ENCODE measurements at places on chromosomes 6 and 20.
A peak's percentile ranks its signal among the peaks of the same experiment; 100 is the strongest.

DNA sequence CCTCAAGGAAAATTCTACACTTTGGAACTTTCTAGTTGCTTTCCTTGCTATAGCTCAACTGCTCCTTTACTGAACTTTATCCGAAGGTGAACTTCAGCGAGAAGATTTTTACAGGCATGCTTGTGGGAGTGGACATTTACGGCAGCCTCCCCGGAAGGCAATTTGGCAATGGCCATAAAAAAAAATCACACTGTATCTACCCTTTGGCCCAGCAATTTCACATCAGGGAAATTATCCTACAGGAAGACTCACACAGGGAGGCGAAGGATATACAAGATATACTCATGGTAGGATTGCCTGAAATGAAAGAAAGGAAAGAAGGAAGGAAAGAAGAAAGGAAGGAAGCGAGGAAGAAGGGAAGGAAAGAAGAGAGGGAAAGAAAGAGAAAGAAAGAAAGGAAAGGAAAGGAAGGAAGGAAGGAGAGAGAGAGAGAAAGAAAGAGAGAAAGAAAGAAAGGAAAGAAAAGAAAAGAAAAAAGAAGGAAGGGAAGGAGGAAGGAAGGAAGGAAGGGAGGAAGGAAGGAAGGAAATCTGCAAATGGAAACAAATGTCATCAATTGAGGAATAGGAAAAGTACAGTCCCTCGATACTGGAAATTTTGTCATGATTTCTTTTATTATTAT is 25.7 kb downstream of the OVOL2 start:
- no peak for DNase-seq

- no peak for DNase-seq
Measured at GRCh38 chr6:34154668-34155447, 9.0 kb upstream of the GRM4 start.

GRCh38 chr6:10441004-10441654 is 26.3 kb upstream of the TFAP2A start:
- no peak for DNase-seq

GRCh38 chr6:155314773-155315515 is 660 bp upstream of the TFB1M start:
- no peak for DNase-seq

GRCh38 chr6:25960734-25961133 is 1.9 kb upstream of the TRIM38 start:
- DNase-seq, result no peak

GRCh38 chr6:135311446-135312200 is 130.5 kb downstream of the MYB start:
- DNase-seq, result no peak

GRCh38 chr20:53707371-53708055 is 113.9 kb upstream of the ZNF217 start:
- peak; percentile 20 for DNase-seq

GRCh38 chr20:62702895-62703852 is 5.5 kb upstream of the NTSR1 start:
- DNase-seq, result no peak

GRCh38 chr6:163466839-163467390 is 52.4 kb downstream of the QKI start:
- no peak for DNase-seq

DNA sequence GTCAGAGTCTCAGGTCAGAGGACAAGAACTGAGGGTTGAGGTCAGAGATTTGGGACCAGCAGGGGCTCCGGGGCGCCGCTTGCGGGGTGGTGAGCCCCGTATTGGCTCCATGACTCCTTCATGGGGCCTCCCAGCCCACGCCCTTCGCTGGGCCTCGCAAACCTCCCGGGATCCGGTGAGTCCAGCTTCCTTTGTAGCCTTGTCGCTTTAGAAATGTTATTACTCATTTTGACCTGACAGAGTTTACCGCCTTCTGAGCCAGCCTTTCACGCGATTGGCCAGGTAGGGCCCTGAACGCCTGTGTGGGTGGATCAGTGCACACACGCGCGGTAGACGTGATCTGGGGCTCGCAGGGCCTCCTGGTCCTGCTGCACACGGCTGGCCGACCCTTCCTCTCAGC is 181.1 kb downstream of the ERMARD start:
- no peak for DNase-seq
